ENCODE measurements at places on chromosomes 11 and 22. TPM values are rescaled to one million over a fixed set of nuclear protein-coding genes. Genes with fewer than 3 reads are reported as not detected.

DNA sequence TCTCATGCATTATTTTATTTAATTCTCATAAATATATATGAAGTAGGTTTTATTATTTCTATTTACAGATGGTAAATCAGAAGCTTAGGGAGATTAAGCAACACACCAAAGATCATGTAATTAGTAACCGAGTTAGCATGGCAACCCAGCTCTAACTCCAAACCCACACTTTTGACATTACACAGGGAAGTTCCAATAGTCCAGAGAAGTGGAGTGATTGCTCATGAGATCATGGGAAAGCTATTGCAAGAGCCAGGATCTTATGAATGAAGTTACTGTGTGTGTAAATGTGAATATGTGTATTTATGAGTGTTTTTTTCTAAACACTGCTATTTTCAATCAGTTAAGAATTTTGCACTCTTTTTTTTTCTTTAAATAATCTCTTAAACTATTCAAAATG, 225.8 kb upstream of the KIRREL3 start:
- no peak for DNase-seq

DNA sequence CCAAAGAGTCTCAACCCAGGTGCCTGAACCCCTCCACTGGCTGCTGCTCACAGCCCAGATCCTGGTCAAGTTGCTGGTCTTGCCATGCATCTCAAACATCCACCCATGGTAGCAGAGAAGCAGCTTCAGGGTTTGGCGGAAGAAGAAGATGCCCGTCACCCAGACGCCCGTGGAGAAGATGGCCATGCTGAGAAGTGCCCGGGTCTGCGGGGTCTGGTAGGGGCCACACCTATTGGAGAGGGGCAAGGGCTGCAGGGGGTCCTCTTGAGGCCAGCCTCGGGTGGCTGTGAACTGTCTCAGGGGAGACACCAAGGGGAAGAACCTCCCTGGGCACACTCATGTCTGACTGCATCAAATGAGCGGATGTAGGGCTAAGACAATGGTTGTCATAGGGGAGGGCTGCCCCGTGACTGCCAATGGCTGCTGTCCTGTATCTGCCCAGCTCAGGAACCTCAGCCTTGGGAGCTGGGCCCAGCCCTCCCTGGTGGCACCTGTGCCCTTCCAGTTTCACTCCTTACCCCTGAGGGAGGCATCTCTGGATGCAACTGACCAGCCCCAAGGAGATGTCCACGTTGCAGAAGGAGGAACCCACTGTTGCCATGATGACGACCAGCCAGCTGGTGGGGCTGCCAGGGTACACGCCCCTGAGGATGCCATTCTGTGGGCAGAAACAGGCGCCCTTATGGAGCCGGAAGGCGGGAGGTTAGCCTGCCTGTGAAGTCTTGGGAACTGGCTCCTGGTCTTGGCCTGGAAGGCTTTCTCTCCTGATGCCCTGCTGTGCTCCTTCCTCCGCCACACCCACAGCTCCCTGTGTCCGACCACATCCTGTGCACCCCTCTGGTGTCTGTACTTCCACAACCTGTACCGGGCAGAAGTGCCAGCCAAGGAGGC, 1.2 kb downstream of the CPT1B start:
- DNase-seq, result peak; percentile 37

- DNase-seq, result no peak
These were observed 21.6 kb upstream of the RFPL2 start for GRCh38 chr22:32226326-32227104.

- peak; percentile 92 for DNase-seq
These were observed 2.9 kb downstream of the KLHL35 start for GRCh38 chr11:75429902-75430713.

DNA sequence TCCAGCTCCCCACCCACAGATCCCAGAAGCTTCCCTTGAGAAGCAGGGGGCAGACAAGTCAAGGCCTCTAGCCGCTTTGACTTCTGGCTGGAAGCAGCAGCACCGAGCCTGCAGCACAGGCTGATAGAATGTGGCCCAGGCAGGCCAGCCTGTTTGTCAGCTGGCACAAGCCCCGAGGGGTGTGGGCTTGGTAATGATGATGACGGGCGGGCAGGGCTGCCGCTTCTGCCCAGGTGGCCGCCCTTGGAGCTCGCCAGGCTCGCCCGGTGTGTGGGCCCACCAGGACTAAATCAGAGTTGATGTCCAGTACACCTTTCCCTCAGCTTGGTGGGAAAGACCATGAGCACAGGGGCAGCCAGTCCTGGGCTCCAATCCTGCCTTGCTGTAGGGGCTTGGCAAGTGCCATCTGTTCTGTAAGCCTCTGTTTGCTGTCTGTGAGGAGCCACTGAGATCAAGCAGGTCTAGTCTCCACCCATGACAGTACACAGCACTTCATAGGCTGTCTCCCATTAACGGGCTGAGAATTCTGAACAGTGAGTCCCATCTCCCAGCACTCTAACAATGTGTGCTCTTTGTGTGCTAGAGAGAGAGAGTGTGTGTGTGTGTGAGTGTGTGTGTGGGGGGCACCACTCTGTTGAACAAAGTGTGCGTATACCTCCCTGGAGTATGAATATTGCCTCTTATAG, 26.8 kb downstream of the MICAL2 start:
- DNase-seq, result peak; percentile 30

- DNase-seq, result no peak
These were observed 3.1 kb downstream of the HDHD5 start for GRCh38 chr22:17155941-17156340.

DNA sequence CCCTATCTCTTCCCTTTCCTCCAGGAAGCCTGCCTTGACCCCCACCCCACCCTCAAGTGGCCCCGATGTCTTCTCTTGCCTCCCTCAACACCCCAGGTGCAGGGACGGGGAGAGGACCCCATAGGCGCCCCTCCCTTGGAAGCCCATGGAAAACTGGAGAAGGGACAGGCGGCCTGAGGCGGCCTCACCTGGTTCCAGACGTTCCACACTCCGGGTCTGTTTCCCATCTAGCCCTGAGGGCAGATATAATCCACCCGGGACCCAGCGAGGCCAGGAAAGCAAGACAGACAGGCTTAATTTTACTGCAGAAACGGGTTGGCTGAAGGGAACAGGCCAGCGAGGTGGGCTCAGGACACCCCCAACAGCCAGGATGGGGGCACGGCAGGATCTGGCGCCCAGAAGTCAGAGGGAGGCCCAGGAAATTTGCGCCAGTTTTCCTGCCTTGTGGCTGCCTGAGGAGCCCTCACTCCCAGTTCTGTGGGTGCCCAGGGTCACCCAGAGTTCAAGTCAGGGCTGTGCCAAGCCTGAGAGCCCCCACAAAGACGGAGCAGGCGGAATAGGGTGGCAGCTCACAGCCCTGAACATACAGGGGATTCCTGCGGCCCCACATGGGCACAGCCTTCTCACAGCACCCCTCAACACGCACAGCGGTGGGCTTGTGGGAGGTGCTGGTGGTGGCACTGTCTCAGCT, 3.0 kb upstream of the SIGIRR start:
- peak; percentile 79 for DNase-seq

DNA sequence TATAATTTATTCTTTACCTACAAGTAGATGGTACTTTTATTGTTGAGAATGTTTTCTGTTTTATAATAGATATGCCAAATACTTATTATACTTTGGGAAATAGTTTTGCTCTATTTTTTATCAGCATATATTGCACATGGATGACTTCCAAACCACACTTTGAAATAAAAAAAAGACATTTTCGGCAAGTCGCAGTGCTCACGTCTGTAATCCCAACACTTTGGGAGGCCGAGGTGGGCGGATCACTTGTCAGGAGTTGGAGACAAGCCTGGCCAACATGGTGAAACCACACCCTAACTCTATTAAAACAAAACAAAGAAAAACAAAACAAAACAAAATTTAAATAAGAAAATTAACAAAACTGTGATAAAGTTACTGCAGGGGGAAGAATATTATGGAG, 983.9 kb upstream of the CNTN5 start:
- DNase-seq, result no peak

GRCh38 chr11:111510311-111510710, 1.9 kb downstream of the BTG4 start:
- no peak for DNase-seq

DNA sequence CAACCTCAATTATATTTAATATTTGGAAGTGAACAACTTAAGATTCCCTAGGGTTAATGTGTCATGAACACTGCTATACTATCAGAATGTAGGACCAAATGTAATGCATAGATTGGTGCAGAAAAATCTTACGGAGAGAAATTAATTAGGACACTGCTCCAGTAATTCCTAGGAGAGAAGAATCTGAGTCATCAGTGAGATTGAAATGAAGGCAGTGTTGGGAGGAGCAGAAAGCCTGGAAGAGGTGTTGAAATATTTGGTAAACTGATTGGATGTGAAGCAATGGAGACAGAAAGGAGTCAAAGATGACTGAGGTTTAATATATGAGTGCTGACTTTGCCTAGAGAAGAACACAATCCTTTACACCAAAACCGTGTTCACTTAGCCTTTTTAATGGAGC, 836.0 kb downstream of the FAM181B start:
- DNase-seq, result no peak

- no peak for DNase-seq
These were observed 68.0 kb downstream of the RSF1 start for GRCh38 chr11:77752516-77752915.

DNA sequence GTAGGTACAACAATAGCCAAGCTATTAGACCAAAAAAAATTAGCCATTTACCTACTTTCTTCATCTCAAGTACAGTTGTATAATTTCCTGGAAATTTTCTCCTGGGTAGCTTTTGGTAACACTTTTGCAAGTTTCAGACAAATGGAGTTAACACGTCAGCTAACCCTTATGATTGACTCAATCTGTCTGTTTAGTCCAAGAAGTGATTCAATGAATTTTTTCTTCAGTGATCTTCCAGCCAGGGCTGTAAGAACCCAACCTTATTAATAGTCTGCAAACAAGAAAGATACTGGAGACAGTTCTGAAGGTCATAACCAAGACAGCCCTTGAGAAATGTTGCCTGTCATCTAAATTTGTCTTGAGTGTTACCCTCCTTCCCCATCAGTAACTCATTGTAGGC, 30.1 kb upstream of the FIBIN start:
- no peak for DNase-seq

GRCh38 chr22:43624144-43624998, 187.7 kb downstream of the EFCAB6 start:
- no peak for DNase-seq

- no peak for DNase-seq
These were observed 8.9 kb downstream of the FIBIN start for GRCh38 chr11:27002838-27003237.

GRCh38 chr22:32991353-32992101, 66.7 kb downstream of the SYN3 start:
- DNase-seq, result no peak

DNA sequence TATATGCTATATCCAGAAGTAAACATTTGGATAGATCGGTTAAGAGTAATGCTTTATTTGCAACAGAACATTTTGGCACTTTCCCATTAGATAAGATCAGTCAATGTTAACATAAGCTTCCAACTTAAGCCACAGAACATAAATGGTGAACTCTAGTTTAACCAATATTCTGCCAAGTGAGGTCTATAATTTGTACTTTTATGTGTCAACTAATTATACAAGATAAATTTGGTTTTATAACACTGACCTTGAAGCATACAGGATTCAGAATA, 23.5 kb upstream of the BLID start:
- DNase-seq, result no peak

Gene IRAG1
- 4.5 TPM for total RNA-seq

Gene SAA2
- not detected for total RNA-seq

Gene MS4A3
- not detected for total RNA-seq
